Activated T-helper 2 cell treated with anti-CD3 and anti-CD28 coated beads, Interferon-gamma antibody, Interleukin-2, Interleukin-4, amounts not matched to agents 10 μg/mL and 5 μg/mL and 100 μg/mL, durations not matched to agents 14 hours and 24 hours and 36 hours (primary cell): ENCODE measurements at places on chromosomes 7 and 10. TPM values are rescaled to one million over a fixed set of nuclear protein-coding genes. Genes with fewer than 3 reads are reported as not detected.

DNA sequence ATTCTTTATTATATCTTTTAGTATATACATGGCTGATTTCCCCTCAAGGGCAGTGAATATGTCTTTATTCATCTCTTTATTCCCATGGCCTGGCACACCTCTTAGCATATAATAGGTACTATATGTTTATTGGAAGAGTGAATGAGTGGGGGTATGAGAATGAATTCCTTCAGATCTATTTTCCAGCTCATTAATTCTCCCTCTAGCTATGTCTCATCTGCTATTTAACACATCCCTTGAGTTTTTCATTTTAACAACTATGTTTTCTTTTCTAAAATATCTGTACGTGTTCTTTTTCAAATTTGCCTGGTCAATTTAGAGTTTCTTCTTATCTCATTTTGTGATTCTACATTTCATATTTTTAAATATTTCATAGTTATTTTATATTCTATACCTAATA is 14.4 kb downstream of the HPS1 start:
- DNase-seq = no peak

The GLCCI1 gene
- 23.8 and 27.9 TPM in 2 replicates for total RNA-seq

The PHYHIPL gene
- not detected in 2 replicates for total RNA-seq

DNA sequence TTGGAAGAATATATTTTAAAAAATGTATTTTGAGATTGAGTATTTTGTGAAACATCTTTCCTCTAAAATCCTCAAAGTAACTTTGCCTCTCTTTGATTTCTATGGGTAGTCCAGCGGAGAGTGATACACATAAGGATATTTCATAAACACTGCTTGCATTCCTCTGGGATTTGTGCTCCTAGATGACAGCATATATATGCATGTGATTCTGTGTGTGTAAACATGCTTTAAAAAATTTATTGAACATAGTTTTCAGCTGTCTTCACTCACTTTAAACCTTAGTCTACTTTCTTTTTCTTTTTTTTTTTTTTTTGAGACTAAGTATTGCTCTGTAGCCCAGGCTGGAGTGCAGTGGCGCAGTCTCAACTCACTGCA is 84.6 kb downstream of the KAT6B start:
- no peak for DNase-seq

DNA sequence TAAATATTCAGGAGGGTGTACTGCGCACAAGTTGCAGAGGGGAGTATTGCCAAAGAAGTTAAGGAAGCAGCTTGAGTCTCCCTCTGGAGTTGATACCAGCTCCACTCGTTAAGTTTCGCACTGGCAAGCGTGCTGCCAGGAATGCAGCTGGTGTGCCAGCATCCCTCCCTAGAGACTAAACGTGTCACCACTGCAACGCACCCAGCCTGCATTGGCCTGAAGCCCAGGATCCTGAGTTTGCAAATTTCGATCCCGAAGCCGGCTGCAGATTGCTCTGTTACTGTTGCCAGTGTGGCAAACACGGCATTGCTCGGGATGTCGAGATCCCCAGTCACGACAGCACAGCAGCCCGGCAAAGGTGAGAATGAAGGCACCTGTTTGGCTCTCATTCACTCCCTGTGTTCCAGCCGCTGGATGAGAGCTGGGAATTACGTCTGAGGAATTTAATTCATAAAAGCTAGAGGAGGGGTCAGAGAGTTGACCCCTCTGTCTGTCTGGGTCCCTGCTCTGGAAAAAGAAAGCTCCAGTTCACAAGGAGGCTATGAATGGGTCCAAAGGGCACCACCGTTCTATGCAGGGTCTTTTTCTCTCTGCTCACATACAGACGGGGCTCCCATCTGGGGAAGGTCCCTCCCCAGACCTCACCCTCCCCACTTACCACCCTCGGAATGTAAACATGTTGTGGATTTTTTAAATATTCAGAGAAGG is 61.0 kb downstream of the NRP1 start:
- DNase-seq = no peak

The CALML5 gene
- total RNA-seq = not detected in 2 replicates

GRCh38 chr7:43112941-43113621 is 634 bp downstream of the HECW1 start:
- DNase-seq = no peak

The FBXL13 gene
- total RNA-seq = 0.41 and 0.76 TPM in 2 replicates

DNA sequence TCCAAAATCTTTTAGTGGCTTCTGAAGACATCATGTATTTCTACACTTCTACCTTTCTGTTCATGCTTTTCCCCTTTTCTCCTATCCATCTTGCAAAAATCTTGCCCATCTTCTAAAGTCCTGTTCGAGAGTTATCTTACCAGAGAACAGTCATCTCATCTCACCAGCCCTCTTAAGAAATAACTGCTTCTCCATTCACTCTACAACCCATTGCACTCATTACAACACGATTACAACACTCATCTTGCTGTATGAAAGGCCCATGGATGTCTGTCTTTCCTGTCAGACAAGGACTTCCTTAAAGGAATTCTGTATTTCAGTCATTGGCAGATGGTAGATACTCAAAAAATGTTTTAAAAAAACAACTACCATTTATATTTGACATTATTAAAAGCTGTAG is 30.8 kb downstream of the ZNF438 start:
- DNase-seq = no peak

- no peak for DNase-seq
Observed at GRCh38 chr7:57199252-57199651, 67.0 kb upstream of the ZNF479 start.

The TSPAN14 gene
- 45.4 and 51.1 TPM in 2 replicates for total RNA-seq

- DNase-seq = no peak
Observed at GRCh38 chr7:139700505-139701235, 77.1 kb downstream of the HIPK2 start.

The INA gene
- total RNA-seq = 0.78 and 0.87 TPM in 2 replicates

The CHST12 gene
- 9.8 and 11.8 TPM in 2 replicates for total RNA-seq

The SPDYE2B gene
- not detected in 2 replicates for total RNA-seq

GRCh38 chr7:100768784-100769183 is 35.4 kb downstream of the ZAN start:
- no peak for DNase-seq

DNA sequence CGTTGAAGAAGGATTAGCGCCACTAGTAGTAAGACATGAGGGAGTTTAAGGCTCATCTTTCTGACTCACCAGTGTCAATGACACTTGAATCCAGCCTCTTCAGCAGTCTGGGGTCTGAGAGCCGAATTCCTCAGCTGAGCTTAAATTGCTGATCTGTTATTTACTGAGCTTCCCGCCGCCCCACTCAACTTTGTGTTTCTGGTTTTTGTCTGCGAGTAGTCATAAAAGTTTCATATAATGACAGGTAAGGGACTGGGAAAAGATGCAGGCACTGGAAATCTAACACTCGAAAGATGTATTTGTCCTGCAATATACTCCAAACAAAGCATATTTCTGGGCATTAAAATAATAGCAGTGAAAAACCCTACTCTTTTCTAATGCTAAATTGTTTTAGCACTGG is 51.2 kb upstream of the RELN start:
- no peak for DNase-seq

The PPP1R3C gene
- total RNA-seq = 0.14 and 0.21 TPM in 2 replicates

DNA sequence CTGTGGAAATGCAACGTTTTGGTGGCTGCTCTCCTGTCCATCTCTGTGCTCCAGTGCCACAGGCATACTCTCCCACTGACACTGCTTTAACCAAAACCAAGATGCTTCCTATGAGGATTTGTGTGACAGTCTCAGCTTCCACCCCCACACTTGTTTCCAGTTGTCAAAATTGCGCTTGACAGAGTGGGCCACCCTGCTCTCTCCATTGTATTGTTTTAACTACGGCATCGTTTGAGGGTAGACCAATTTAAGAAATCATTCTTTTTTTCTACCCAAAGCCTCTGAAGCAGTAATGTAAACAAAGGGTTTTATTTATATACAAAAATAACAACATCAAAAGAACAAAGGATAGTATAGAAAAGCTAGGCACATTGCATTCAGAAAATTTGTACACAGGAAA is 178.0 kb downstream of the INHBA start:
- no peak for DNase-seq

The KNDC1 gene
- total RNA-seq = 0.39 and 0.51 TPM in 2 replicates

DNA sequence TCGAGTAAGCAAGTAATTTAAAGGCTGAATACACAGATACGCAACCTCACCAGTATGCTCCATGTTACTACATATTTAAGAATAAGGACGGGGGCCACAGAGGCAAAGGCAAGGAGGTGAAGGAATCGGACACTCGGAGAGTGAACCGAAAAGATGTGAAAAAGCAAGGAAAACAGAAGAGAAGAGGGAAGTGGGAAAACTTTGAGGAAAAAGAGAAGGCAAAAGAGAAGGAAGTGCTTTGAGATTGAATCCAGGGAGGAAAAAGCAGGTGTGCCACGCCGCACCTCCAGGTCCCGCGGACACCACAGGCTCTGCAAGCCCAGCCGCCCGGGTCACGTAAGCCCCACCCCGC is 367 bp upstream of the AVL9 start:
- DNase-seq = no peak

DNA sequence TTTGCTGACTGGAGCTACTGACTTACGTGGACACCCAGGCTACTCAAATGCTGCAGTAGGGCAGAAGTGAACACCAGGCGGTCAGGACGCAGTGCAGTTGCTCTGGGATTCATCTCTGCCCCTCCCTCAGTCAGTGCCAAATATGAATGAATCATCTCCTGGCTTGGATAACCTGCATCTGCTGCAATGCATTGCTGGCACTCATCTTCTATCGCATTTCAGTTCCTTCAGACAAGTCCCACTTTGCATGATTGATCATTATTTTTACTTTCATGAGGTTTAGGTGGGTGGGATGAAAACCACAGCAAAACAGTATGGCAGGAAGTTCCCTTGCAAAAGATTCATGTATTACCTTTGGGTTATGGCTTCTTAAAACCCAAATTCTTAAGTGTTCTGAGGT is 224.6 kb upstream of the NRP1 start:
- DNase-seq = no peak

The H2AZ2 gene
- total RNA-seq = 204 and 208 TPM in 2 replicates

DNA sequence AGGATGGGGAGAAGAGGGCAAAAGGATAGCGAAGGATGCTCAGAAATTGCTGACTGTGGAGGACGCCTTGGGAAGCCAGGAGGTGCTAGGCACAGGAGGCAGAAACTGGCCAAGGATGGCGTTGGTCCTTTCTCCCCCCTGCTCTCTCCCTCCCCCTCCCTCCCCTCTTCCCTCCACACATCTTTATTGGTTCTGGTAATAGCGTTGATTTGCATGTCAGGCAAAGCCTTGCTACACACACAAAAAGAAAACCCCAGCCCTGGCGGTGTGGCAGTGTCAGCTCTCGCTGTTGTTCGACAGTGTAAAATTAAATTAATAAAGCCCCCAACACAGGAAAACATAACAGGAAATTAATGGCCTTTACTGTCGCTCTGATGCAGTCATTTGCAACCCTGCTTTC is 47.2 kb downstream of the PAX2 start:
- no peak for DNase-seq

The ZNF487 gene
- total RNA-seq = 2.0 and 2.2 TPM in 2 replicates

DNA sequence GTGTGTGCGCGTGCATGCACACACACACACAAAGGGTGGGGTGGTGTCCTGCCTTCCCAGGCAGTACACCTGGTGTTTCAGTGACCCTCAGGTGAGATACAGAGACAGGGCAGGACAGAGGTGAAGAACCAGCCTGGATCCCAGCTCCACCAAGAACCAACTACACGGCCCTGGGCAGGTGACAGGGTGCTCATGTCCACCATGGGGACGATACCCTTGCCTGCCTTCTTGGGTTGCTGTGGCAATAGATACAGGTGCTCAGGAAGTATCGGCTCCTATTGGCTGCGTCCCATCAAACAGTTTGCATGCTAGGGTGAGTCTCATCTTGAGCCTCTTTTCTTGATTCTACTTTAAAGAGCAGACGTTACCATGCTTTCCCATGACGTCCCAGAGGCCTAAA is 33.7 kb upstream of the CXCL12 start:
- DNase-seq = no peak

DNA sequence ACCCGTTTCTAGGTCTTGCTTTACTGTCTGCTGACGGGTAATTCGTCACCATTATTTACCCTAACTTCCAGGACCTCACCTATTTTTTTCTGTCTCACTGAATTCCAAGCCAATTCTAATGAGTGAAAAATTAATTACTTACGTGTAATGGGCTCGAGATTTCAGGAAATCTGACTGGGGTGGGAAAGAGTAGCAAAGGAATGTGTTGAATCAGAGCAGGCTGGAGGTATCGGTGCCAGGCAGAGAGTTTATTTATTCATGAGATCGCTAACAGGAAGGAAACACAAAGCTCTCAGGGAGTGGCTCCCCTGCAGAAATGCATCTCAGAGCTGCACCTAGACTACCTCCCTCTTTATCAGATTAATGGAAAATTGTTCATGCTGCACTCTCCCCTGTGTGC is 4.0 kb upstream of the DIP2C start:
- DNase-seq = no peak

The CCDC3 gene
- total RNA-seq = 0.09 and 0.11 TPM in 2 replicates
